ENCODE measurements at places on chromosomes 16 and 17.

DNA sequence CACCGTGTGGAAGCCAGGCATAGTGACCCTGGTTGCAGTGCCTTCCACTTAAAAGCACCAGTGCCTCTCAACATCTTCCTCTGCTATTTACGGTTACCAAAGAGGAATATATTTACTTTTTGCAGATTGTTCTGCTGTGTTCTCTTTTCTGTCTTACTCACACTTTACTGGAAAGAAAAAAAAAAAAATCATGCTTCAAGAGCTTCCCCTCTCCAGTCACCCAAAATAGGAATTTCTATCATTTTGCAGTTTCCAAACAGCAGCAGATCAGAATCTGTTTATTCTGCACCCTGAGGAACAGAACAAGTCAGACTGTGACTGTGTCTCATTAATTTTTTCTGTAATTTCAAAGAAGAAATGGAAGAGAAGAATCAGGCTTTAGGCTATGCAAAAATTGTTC, 96.1 kb downstream of the KCNJ2 start:
- DNase-seq: no peak

GRCh38 chr16:77636615-77637014, 85.7 kb upstream of the NUDT7 start:
- no peak for DNase-seq

DNA sequence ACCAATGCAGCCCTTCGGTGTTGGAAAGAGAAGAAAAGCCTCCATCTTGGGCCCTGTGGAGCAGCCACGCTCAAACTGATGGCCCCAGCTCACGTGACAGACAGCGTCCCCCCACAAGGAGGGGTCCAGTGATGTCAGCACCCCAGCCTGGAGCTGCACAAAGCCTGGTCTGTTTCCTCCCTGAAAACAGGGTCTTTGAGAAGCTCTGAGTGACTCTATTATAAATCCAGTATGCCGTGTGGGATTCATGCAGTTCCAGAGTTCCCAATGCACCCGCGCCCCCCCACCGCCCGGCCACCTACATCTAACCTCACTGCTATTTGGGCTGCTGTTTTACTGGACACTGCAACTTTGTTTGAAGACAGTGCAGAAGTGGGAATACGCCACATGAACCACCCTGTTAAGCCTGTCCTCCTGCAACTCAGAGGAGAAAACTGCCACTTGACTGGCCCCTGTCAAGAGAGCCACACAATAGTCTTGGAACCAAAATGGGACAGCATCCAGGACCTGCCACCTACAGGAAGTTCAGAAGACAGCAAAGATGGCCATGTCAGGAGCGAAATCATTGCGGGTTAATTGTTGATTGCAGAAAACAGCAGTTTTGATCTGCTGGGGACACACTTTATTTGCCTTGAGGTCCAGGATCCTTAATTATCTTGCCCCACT, 33.1 kb downstream of the PMP22 start:
- no peak for DNase-seq

GRCh38 chr16:54143934-54144571, 142.5 kb downstream of the IRX3 start:
- DNase-seq: peak; percentile 56

DNA sequence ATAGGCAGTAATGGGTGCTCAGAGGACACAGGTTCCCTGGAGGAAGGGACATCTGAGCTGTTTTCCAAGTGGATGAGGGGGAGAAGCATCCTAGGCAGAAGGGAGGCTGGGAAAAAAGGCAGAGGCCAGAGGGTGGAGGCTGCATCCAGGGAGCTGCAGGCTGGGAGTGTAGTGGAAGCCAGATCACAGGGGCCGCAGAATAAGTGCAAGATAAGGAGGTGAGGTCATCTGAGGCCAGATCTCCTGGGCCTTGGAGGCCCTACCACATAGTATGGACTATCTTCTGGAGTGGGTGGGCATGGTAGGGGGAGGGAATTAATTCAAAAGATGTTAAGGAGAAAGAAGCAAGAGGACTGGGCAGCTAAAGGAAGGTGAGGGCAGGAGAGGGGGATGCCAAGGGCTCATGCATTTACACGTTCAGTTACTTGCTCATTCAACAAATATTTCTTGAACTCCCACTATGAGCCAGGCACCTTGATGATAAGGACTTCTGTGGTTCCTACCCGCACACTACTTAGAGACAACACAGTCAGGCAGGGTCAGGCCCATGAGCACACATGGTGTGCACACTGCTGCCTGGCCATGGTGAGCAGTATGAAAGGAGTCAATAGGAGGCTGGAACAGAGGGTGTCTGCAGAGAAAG, 2.4 kb upstream of the RIPOR1 start:
- no peak for DNase-seq

DNA sequence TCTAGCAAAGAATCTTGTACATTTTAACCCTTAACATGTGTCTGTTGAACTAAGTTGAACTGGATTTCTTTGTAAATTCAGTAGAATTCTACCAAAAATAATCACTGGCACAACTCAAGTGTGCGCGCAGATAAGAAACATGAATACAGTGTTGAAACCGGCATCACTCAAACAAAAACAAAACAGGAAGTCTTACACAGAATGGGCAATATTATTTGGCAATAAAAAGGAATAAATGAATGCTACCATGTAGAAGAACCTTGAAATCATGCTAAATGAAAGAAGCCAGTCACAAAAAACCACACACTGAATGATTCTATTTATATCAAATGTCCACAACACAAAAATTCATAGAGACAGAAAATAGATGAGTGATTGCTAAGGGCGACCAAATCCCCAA, 102.9 kb upstream of the ZFHX3 start:
- DNase-seq: peak; percentile 19

DNA sequence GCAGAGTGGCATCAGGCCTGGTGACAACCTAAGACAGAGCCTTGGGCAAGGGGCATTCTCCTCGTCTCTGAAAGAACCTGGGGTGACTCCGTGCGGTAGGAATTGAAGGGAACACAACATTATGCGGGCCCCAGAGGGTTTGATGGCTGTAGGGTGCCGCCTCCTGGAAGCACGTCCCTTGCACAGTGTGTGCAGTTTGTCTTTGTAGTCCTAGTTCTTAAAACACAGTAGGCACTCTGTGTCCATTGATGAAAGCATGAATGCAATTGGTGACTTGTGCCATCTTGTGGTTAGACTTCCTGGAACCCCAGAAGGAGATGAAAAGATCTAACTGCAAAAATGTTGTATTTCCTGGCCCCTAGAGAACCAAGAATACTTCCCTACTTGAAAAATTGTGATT, 279.8 kb downstream of the UTP18 start:
- no peak for DNase-seq

DNA sequence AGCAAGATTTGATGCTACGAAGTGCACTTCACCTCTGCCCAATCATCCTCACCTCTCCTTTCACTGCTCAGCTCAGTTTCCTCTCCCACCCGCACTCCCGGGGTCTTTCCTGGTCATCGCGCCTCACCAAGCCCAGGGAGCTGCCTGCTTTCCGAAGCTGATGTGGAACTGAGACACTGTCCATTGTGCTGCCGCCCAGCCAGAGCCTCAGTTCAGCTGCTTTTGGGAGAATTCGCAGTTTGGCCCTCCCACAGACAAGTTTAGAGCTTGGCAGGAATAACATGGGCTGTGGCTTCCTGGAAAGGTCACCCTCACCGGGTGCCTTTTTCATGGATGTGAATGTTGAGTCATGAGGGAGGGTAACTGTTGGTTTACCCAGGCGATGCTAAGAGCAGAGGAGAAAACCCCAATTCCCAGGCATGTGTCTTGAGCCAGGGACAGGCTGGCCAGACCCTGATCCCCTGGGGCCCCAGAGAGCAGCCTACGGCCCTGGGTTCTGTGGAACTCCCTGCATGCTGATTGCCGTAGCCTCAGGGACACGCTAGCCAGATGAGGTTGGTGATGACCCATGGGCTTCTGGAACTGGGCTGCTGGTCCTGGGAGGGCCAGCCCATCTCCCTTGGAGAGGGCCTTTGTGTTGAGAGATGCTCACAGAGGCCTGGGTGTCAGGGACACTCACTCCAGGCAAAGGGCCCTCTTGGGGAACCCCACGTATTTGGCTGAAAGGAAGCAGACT, 1687.5 kb downstream of the TP53TG3F start:
- no peak for DNase-seq

GRCh38 chr17:78723001-78723796, 58.9 kb downstream of the CYTH1 start:
- no peak for DNase-seq

DNA sequence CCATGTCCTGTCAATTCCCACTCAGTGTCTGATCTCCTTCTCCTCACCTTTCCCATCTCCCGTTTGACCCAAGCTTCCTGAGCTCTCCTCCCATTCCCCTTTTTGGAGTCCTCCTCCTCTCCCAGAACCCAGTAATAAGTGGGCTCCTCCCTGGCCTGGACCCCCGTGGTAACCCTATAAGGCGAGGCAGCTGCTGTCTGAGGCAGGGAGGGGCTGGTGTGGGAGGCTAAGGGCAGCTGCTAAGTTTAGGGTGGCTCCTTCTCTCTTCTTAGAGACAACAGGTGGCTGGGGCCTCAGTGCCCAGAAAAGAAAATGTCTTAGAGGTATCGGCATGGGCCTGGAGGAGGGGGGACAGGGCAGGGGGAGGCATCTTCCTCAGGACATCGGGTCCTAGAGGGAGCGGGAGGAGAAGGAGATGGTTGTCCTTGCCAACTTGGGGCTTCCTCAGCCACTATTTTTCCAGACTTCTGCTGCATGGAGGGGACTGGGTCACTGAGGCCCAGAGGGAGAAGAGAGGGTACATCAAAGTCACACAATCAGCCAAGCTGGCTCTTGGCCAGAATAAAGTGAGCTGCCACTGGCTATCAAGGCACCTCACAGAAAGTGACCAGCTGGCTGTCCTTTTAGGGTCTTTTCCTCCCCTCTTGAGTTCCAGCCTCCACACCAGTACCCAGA, 1.9 kb upstream of the TBC1D10B start:
- DNase-seq: no peak

GRCh38 chr16:67672739-67673662, 6.4 kb downstream of the C16orf86 start:
- DNase-seq: peak; percentile 76

- no peak for DNase-seq
These were observed 135.6 kb downstream of the PARN start for GRCh38 chr16:14494396-14494966.

GRCh38 chr16:84678541-84678940, 21.3 kb upstream of the USP10 start:
- no peak for DNase-seq

All from MV-4-11 (cell line).